ENCODE measurements at places on chromosomes 2 and 18.

- DNase-seq: no peak
Observed at GRCh38 chr2:29367986-29368658, 252.9 kb downstream of the CLIP4 start.

DNA sequence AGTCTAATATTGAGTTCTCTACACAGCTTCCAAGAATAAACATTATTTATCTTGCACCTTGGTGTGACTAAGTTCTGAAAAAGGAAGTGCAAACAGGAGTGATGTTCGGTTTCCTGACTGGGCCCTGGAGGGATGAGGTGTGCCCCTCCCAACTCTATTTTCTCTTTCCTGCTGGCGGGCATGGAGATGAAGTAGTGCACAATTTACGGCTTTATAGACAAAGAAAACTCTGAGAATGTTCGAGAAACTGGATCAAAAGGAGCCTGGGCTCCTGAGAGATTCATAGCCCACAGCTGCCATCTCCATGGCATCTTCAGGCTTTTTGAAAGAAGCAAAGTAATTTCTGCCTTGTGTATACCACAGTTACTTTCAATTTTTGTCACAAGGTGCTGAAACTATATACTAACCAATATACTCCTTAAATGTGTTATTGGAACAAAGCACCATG, 22.3 kb downstream of the LRATD1 start:
- no peak for DNase-seq

DNA sequence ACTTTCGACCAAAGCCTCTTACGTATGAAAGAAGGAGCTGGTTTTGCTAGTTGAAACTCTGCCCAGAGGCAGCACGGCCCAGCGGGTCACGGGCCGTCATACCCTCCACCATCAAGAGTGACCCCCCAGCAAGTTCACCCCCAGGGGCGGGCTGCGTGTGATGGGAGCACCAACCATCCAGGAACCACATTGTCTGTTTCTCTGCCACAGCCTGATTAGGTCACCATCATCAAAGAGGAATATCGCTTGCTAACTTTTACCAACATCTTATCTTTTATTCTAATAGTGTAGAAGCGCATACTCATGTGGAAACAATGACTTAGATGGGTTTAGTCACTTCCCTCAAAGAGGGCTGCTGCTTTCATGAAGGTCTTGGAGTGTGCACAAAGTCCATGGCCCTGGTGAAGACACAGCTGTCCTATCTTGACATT, 116.6 kb upstream of the SMIM21 start:
- DNase-seq: no peak

- no peak for DNase-seq
Observed at GRCh38 chr18:2656981-2657512, 1.5 kb downstream of the SMCHD1 start.

GRCh38 chr18:58662118-58662517, 9.1 kb upstream of the MALT1 start:
- no peak for DNase-seq

- no peak for DNase-seq
Observed at GRCh38 chr2:100981011-100981410, 21.1 kb upstream of the RPL31 start.

GRCh38 chr2:95301876-95302641, 4.9 kb downstream of the KCNIP3 start:
- DNase-seq: no peak

DNA sequence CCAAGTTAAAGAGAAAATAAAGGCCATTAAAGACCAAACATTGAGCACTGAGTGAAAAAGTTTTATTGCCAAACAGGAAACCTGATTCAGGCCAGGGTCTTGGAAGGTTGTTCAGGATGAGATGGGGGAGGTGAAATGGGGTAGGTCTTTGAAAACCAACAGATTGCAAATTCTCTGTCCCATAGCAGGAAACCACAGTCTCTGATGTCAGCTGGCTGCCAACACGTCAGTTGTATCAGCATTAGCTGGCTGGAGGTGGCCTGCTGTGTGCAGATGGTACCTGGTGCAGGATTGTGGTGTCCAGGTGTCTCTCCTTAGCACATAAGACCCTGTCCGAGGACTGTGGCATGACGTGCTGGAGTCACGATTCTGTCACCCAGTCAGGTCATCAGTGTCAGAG, 106.3 kb downstream of the MSH2 start:
- no peak for DNase-seq
